ENCODE measurements at places on chromosomes 4 and X.

- no peak for DNase-seq
Measured at GRCh38 chr4:26377328-26378311, 56.8 kb downstream of the RBPJ start.

DNA sequence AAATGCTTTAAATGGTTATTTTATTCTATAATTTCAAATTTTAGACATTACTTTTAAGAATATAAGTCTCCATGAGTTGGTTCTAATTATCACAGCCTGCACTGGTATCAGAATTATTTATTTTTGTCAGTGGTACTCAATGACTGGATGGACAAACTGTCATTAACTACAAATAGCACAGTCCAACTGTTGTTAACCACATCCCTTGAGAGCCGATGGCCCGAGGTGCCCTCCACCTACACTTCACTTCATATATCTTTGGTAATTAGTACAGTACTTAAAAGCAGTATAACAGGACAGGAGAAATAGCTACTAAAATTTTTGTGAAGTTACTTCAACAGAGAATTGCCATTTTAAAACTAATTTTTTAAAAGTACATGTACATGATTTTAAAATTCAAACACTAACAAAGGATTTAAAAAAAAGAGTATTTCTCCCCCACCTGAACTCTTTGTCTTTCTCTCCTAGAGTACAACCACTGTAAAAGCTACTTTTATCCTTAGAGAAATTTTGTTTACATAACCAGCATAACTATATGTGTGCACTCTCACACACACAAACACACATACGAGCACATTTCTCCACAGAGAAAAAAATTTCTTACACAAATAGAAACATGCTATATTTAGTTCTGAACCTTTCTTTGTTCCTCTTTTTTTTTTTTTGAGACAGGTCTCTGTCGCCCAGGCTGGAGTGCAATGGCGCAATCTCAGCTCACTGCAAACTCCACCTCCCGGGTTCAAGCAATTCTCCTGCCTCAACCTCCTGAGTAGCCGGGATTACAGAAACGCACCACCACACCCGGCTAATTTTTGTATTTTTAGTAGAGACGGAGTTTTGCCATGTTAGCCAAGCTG, 6.5 kb downstream of the TIFA start:
- no peak for DNase-seq

- no peak for DNase-seq
Measured at GRCh38 chrX:154508384-154508745, 7.7 kb downstream of the FAM3A start.

GRCh38 chr4:56540826-56541225, 35.2 kb downstream of the ARL9 start:
- DNase-seq, result no peak

All from activated effector memory CD4-positive, alpha-beta T cell treated with anti-CD3 and anti-CD28 coated beads, Interleukin-2, amount 50 U/mL, for 16 hours (primary cell).